ENCODE measurements at places on chromosomes 16 and 17.

DNA sequence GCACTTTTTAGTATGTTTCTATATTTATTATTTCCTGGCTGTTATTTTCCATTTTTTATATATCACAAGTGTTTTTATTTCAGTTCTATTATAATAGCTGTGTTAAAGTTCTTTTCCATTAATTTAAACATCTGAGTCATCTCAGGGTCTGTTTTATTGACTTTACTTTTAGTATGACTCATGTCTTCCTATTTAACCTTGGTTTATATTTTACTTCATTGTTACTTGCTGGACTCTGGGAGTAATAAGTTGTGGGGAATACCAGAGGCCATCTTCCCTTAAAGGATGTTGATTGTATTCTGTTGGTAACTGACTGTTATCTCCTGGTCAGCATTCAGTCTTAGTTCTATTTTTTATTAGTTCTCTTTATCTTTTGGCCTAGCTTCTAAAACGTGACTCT lies 1508.2 kb downstream of the CDH11 start:
- no peak for DNase-seq

DNA sequence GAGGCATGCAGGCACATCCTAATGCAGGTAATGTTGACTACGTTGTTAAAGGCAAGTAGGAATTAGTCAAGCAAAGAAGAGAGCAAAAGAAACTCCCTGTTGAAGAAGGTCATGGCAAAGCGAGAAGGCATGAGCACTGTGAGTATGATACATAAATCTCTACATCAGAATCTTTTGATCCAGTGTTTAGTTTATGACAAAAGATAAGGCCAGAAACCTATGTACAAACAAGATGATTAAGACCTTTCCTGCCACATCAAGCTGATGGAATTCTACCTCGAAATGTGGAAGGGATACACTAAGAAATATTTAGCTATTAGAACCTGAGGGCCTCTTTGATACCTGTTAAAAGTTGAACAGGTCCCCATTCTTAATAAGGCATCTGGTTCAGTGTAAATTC lies 20.2 kb downstream of the SYCE1L start:
- DNase-seq = no peak

- no peak for DNase-seq
Observed at GRCh38 chr16:86886651-86887050, 308.3 kb downstream of the FOXL1 start.

GRCh38 chr17:65618516-65618915 lies 57.1 kb upstream of the AXIN2 start:
- DNase-seq = no peak

- no peak for DNase-seq
Observed at GRCh38 chr17:9218911-9219310, 197.6 kb downstream of the NTN1 start.

DNA sequence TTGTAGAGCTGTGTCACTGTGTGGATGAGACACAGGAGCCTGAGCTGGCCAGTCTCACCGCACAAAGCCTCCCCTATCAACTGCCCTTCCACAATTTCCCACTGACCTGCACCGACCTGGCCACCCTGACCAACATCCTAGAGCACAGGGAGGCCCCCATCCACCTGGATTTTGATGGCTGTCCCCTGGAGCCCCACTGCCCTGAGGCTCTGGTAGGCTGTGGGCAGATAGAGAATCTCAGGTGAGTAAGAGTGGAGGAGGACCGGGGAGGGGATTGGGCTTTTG lies 37.4 kb downstream of the NLRC5 start:
- no peak for DNase-seq

DNA sequence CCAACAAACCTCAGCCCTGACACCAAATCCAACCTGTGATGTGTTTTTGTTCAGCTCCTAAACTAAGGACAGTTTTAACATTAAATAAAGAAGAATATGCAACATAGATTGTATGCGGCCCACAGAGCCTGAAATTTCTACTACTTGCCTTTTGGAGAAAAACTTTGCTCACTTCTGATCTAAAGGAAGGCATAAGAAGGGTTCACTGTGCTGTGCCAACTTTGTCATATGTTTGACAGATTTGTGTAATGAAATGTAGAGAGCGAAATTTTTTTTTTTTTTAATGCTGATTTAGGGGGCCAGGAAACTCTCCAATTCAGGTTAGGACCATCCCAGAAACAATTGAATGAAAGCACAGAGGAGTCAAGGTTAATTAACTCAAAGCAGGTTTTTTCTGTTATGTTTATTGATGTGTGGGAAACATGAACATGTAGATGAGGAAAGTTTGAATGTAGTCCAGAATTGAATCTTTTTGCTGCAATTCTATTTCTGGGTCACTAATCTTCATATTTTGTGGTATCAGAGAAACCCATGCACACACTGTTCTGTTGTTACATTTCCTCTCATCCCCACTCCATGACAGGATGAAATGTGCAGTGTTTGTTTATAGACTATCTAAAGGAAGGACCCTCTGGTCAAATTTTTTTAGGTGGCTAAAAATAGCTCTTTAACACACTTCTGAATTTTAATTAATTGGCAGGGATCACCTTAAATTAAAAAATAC lies 71.5 kb downstream of the TAOK1 start:
- no peak for DNase-seq

DNA sequence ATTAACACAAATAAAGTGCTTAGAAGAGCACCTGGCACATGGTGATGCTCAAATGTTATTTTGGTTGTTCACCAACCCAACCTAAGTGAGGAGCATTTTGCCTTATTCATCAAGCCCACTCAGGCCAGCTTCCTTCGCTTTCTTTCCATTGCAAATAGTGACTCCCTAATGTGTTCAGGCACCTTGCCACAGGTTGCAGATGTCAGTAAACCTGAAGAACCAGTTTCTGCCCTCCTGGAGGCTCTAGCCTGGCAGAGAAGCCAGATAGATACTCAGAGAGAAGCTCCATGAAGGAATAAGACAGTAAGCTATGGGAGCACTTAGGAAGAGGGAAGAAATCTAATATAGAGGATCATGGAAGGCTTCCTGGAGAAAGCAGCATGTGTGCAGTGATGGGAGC lies 23.9 kb downstream of the GPR139 start:
- no peak for DNase-seq

- DNase-seq = no peak
Observed at GRCh38 chr16:87877942-87878507, 8.7 kb upstream of the SLC7A5 start.

- DNase-seq = no peak
Observed at GRCh38 chr16:72856797-72857196, 191.1 kb downstream of the ZFHX3 start.

DNA sequence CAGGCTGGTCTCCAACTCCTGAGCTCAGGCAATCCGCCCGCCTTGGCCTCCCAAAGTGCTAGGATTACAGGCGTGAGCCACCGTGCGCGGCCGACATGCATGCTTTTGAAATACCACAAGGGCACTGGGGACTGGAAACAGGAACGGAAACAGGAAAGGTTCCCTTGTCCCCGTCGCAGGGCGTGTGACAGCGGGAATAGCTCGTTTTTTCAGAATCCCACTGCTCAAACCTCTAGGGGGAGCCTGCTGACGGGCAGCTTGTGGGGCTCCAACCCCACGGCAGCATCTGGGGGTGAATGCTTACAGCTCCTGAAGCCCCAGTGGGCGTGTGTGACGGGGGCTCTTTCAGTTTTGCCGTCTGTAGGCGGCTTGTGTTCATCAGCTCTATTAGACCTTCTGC lies 18.8 kb upstream of the ASGR2 start:
- DNase-seq = no peak

DNA sequence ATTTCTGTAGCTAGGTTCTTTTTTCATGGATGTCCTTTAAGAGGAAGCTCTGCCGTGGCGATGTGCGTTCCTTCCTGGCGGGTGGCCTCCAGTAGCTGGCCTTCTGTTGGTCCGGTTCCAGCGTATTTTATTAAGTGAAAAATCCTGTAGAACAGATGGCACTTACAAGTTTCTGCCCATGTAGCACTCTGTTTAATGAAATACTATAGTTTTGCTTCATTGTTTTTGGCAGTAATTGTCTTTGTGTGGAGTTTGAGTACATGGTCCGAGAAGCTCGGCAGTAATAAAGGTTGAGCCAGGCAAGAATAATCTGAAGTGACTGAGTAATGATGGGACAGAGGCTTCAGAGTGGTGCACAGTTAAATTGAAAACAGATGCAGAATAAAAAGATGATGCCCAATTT lies 20.4 kb downstream of the USP10 start:
- no peak for DNase-seq

DNA sequence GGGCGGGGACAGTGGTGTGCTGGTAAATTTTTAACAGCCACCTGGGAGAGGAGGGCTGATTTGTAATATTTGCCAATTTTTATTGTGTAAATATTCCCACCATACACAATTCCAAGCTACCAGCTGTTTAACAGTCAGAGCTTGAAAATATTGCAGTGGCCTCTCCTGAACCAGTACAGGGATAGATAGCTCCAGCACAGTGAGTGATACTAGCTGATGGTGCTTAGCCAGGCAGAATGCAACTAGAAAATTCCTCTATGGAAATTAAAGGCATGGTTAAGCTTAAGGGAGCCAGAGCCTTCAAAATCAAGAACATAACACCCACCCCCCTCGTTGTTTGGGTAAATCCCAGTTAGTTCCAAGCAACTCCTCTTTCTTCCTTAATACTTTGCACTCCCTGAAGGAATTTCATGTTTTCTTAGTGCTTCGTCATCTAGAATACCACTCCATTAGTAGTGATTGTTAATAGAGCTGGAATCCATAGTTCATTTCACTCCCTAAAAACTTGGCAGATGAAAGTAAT lies 96.6 kb downstream of the CYB561 start:
- no peak for DNase-seq

- DNase-seq = no peak
Observed at GRCh38 chr17:44837196-44837595, 7.1 kb upstream of the GJC1 start.

- peak; percentile 40 for DNase-seq
Observed at GRCh38 chr16:11133344-11133943, 122.6 kb downstream of the SOCS1 start.

- no peak for DNase-seq
Observed at GRCh38 chr17:73365301-73365874, 53.6 kb upstream of the CDC42EP4 start.

- no peak for DNase-seq
Observed at GRCh38 chr17:42290577-42290976, 2.3 kb downstream of the STAT5A start.
